ENCODE measurements at places on chromosomes 11 and 22. TPM values are rescaled to one million over a fixed set of nuclear protein-coding genes. Genes with fewer than 3 reads are reported as not detected.

- H3K4me3 ChIP-seq: peak overlapping the region; percentile 65
- peaks cover 2% of the 10 kb centered on the region for H3K27me3 ChIP-seq
- no peak for DNase-seq
- H3K36me3 ChIP-seq: no peaks in the 10 kb centered on the region
- no peak overlapping the region for H3K27ac ChIP-seq
- peaks cover 17% of the 10 kb centered on the region for H3K4me1 ChIP-seq
Observed at GRCh38 chr11:117313828-117314768, 2.0 kb downstream of the BACE1 start.

GRCh38 chr11:86575208-86575855 lies 97.1 kb downstream of the ME3 start:
- no peak overlapping the region for H3K4me3 ChIP-seq
- H3K27ac ChIP-seq: no peak overlapping the region
- no peak for DNase-seq

GRCh38 chr11:22680628-22681027 lies 14.2 kb downstream of the GAS2 start:
- no peak overlapping the region for H3K4me3 ChIP-seq
- H3K4me1 ChIP-seq: peaks cover 7% of the 10 kb centered on the region
- H3K36me3 ChIP-seq: no peaks in the 10 kb centered on the region
- no peak overlapping the region for H3K27ac ChIP-seq

GRCh38 chr11:36817336-36817965 lies 219.4 kb upstream of the RAG2 start:
- H3K4me1 ChIP-seq: no peaks in the 10 kb centered on the region
- DNase-seq: no peak
- H3K27ac ChIP-seq: no peak overlapping the region
- H3K4me3 ChIP-seq: no peak overlapping the region
- peaks cover 68% of the 10 kb centered on the region for H3K36me3 ChIP-seq

DNA sequence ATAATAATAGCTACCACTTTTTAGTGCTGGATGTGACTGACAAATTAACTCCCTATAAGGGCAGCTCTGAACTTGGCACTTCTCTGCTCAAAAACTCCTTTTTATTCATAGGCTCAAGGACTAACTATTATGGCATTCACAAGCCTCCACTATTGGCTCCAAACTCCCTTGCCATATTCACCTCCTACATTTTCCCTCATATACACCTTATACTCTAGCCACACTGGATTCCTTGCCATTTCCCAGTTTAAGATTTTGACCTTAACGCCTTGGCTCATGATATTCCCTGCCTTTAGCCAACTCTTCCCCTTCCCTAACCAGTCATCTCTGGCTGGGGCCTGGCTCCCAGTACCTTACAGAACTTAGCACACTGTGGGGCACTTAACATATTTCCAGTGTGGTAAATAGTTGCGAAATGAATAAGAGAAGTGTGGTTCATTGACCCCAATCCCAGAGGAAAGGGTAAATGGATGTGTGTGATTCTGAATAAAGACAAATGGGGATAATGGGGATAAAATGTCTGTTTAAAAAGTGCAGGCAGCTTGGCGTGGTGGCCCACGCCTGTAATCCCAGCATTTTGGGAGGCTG lies 40.0 kb upstream of the SORL1 start:
- H3K36me3 ChIP-seq: no peaks in the 10 kb centered on the region
- no peaks in the 10 kb centered on the region for H3K27me3 ChIP-seq
- no peak for DNase-seq

DNA sequence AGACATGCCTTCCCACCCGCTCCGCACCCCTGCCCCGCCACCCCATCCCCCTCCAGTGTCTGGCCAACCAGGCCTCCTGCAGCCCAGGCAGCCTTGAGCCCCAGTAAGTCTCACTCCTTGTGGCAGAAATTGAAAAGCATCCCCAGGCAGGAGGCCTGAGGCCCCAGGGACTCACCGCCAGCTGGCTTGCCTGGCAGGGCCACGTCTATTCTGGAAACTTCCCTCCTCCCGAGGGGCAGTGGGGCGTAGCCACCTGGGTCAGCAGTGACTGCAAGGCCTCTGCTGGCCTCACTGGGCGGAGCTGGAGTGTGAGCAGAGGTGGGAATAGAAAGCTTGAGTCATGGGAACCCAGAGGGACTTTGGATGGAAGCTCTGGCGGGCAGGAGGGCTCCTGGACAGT lies 26.3 kb downstream of the ANO1 start:
- H3K27me3 ChIP-seq: no peaks in the 10 kb centered on the region
- H3K4me3 ChIP-seq: no peak overlapping the region
- H3K4me1 ChIP-seq: peaks cover 13% of the 10 kb centered on the region
- no peaks in the 10 kb centered on the region for H3K36me3 ChIP-seq
- DNase-seq: no peak

GRCh38 chr22:43882122-43882767 lies 9.6 kb downstream of the PNPLA5 start:
- no peak for DNase-seq
- H3K4me1 ChIP-seq: peaks cover 4% of the 10 kb centered on the region
- no peaks in the 10 kb centered on the region for H3K27me3 ChIP-seq
- H3K36me3 ChIP-seq: no peaks in the 10 kb centered on the region
- no peak overlapping the region for H3K27ac ChIP-seq

GRCh38 chr11:127649071-127649470 lies 648.5 kb upstream of the KIRREL3 start:
- H3K27me3 ChIP-seq: no peaks in the 10 kb centered on the region
- no peak overlapping the region for H3K27ac ChIP-seq
- no peaks in the 10 kb centered on the region for H3K36me3 ChIP-seq
- H3K4me1 ChIP-seq: no peaks in the 10 kb centered on the region
- no peak for DNase-seq
- H3K4me3 ChIP-seq: no peak overlapping the region

Gene RPS6KA4
- total RNA-seq: 18.3 TPM

Gene FZD4
- total RNA-seq: 9.8 TPM

Gene GRM5
- total RNA-seq: 0.13 TPM

Gene B4GAT1
- total RNA-seq: 36.3 TPM

DNA sequence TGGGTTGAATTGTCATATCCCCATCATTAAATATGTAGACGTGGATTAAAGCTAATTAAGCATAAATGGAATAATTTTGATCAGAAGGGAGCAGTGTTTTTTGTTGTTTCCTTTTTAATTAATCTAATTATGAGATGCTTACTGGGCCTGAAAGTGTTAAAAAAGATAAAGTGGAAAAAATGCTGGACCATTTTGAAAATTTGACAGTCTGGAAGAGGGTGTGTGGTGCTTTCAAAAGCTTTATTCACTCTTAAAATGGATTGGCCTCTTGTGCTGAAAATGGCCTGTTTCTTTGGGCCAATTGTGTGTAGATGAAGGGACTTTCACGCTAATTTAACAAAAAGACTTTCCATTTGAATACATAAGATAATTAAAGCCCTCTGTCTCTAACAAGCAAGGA lies 1.8 kb downstream of the TNRC6B start:
- H3K27ac ChIP-seq: peak overlapping the region; percentile 96
- H3K36me3 ChIP-seq: peaks cover 10% of the 10 kb centered on the region
- H3K27me3 ChIP-seq: no peaks in the 10 kb centered on the region
- DNase-seq: no peak
- H3K4me3 ChIP-seq: peak overlapping the region; percentile 93
- peaks cover 64% of the 10 kb centered on the region for H3K4me1 ChIP-seq
